ENCODE measurements at places on chromosomes 2 and 18. TPM values are rescaled to one million over a fixed set of nuclear protein-coding genes. Genes with fewer than 3 reads are reported as not detected.

The HOXD12 gene
- total RNA-seq = not detected

The CLEC4F gene
- not detected for total RNA-seq

The RPE gene
- total RNA-seq = 69.6 TPM

The UGT1A1 gene
- total RNA-seq = not detected

The OSBPL6 gene
- total RNA-seq = 5.2 TPM

The PTPRN gene
- 1.8 TPM for total RNA-seq

The ANKRD30BL gene
- total RNA-seq = 0.16 TPM

The RETSAT gene
- 31.2 TPM for total RNA-seq

The TANK gene
- total RNA-seq = 57.8 TPM

The VAMP5 gene
- 33.8 TPM for total RNA-seq

The DCAF17 gene
- total RNA-seq = 34.7 TPM

The TCF23 gene
- not detected for total RNA-seq

The ERICH2 gene
- total RNA-seq = not detected

The ACVR1C gene
- 0.63 TPM for total RNA-seq

The ATOH8 gene
- 17.0 TPM for total RNA-seq

The SCYGR4 gene
- total RNA-seq = not detected

The NBEAL1 gene
- 38.3 TPM for total RNA-seq

The DPP10 gene
- total RNA-seq = not detected

The MC2R gene
- total RNA-seq = not detected

All from fibroblast of the aortic adventitia (primary cell).